Progenitor cell of endocrine pancreas (in vitro differentiated cells): ENCODE measurements at places on chromosomes 12 and 14. TPM values are rescaled to one million over a fixed set of nuclear protein-coding genes. Genes with fewer than 3 reads are reported as not detected.

Gene OR6C2
- total RNA-seq, result not detected in 2 replicates

Gene FLRT2
- 312 and 318 TPM in 2 replicates for total RNA-seq

DNA sequence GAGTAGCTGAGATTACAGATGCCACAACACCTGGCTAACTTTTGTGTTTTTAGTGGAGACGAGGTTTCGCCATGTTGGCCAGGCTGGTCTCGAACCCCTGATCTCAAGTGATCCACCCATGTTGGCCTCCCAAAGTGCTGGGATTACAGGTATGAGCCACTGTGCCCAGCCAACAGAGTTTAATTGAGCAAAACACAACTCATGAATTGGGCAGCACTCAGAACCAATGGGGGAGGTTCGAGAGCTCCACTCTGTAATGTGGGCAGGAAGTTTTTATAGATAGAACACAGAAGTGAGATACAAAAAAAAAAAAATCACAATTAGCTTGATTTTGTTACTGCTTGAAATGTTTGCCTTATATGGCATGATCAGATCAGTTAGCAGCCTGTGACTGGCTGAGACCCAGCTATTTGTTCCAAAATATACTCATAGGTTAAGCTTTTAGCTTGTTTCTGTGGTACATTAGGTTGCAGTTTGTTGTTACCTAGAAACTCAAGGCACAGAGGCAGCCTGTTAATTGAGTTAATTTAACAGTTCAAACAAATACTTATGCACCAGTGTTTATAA is 1.4 kb upstream of the P2RX2 start:
- H3K36me3 ChIP-seq, result peaks cover 1% of the 10 kb centered on the region
- no peak overlapping the region for H3K27ac ChIP-seq
- no peak for DNase-seq
- peaks cover 1% of the 10 kb centered on the region for H3K4me1 ChIP-seq

DNA sequence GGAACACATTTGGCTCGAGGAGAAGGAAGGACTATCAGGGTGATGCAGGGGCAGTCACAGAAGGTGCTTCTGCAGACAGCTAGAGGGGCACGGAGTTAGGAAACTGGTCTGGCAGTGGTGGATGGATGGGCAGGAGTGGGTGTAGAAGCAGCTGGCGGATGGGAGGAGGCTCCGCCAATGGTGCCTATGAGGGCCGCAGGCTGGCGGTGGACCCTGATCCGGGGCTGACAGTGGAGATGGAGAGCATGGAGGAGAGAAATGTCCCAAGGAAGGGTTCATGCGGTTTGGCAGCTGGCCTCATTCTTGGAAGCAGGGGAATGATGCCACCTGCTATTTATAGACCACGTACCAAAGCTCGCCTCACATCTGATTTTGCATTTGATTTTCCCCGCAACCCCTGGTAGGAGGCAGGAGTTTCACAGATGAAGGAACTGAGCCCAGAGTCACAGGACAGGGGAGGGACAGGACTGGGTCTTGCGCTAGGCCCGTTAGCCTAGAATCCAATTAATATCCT is 237.1 kb downstream of the FOXN3 start:
- no peak overlapping the region for H3K27ac ChIP-seq
- H3K36me3 ChIP-seq, result peaks cover 4% of the 10 kb centered on the region
- no peak overlapping the region for H3K4me3 ChIP-seq
- H3K27me3 ChIP-seq, result peaks cover 31% of the 10 kb centered on the region
- peaks cover 14% of the 10 kb centered on the region for H3K4me1 ChIP-seq
- DNase-seq, result no peak

Gene DTX1
- total RNA-seq, result 1.8 TPM in 2 replicates

GRCh38 chr12:25695574-25695973 is 142.5 kb upstream of the LMNTD1 start:
- no peak overlapping the region for H3K4me3 ChIP-seq
- no peak for DNase-seq
- H3K36me3 ChIP-seq, result no peaks in the 10 kb centered on the region
- H3K4me1 ChIP-seq, result peaks cover 4% of the 10 kb centered on the region
- peaks cover 2% of the 10 kb centered on the region for H3K27me3 ChIP-seq
- H3K27ac ChIP-seq, result no peak overlapping the region

Gene LIN7A
- total RNA-seq, result 7.1 and 8.2 TPM in 2 replicates

DNA sequence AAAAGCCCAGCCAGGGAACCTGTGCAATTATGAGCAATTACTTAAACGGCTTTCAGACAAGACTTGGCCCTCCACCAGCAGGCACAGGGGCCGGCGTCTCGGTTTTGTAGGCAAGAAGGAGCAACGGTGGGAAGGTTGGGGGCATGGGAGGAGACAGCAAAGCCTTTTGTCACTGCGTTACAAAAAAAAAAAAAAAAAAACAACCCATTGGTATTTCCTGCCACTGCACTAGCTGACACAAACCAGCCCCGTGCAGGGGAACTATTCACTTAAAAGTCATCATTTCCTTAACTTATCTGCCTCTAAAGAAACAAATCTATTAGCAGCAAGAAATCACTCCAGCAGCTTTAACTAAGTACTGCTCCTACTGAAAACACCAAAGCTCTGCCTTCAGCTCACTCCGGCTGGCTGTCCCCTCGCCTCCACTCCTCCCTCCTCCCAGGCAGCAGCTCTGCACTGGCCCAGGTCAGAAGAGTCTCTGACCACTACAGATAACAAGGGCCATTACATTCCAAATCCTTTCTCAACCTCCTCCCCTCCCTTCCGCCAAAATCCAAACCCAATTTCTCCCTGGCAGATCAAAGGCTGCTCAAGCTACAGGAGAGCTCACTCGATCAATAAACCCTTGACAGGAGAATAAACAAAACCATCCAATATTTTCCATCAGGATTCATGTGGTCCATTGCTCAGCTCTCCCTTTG is 105.2 kb upstream of the CDKN3 start:
- no peak overlapping the region for H3K4me3 ChIP-seq
- no peaks in the 10 kb centered on the region for H3K36me3 ChIP-seq
- DNase-seq, result peak; percentile 13
- peaks cover 36% of the 10 kb centered on the region for H3K27me3 ChIP-seq
- peak overlapping the region; percentile 1 for H3K27ac ChIP-seq
- H3K4me1 ChIP-seq, result peaks cover 11% of the 10 kb centered on the region

Gene TPPP2
- 0.84 TPM in 1 of 2 replicates, not detected in the other for total RNA-seq

- peaks cover 3% of the 10 kb centered on the region for H3K4me1 ChIP-seq
- no peak for DNase-seq
- no peak overlapping the region for H3K4me3 ChIP-seq
- H3K36me3 ChIP-seq, result no peaks in the 10 kb centered on the region
- no peaks in the 10 kb centered on the region for H3K27me3 ChIP-seq
Observed at GRCh38 chr14:100532154-100532861, 54.9 kb downstream of the BEGAIN start.

DNA sequence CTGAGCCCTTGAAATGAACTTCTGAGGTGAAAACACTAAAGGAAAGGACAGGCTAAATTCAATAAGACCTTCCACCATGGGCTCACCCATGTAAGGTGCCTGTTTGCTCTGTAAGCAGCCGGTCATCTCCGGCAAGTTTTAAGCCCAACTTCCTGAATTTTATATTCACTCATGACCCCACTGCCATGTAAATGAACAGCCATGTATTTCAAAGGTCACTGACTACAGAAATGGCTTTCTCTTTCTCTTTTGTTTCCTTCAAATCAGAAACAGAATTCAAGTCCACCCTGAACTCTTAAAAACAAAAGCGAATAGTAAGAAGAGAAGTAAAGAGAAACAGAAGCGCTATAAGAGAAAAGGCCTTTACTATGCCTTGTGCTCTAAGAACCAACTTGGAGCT is 61.7 kb upstream of the OVCH1 start:
- no peaks in the 10 kb centered on the region for H3K27me3 ChIP-seq
- peaks cover 10% of the 10 kb centered on the region for H3K36me3 ChIP-seq
- DNase-seq, result no peak
- H3K4me1 ChIP-seq, result peaks cover 5% of the 10 kb centered on the region
- no peak overlapping the region for H3K27ac ChIP-seq

DNA sequence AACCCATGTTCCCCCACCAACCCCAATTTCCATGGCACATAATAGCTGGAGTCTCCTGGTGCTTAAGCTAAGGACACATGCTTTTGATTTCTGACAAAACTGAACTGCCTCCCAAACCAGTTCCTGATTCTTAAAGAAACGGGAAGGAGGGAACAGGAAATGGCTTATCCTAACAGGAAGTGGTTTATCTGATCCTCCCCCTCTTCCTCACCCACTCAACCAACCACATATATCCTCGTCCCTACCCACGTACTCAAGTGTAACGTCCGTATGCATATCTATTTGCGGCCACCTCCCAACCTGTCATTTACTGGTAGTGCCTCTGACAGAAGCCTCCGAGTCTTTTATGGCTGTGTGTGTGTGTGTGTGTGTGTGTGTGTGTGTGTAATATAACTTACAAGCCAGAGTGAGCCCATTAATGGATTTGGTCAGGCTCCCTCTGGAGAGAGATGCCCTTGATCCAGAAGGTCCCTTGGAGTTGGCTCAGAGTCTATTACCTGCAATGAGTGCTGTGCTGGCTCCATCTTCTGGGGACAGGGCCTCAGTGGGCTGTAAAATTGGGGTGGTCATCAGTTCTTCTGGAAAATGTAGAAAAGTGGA is 7.7 kb downstream of the DAZAP2 start:
- no peak overlapping the region for H3K4me3 ChIP-seq
- peaks cover 13% of the 10 kb centered on the region for H3K36me3 ChIP-seq
- DNase-seq, result no peak

DNA sequence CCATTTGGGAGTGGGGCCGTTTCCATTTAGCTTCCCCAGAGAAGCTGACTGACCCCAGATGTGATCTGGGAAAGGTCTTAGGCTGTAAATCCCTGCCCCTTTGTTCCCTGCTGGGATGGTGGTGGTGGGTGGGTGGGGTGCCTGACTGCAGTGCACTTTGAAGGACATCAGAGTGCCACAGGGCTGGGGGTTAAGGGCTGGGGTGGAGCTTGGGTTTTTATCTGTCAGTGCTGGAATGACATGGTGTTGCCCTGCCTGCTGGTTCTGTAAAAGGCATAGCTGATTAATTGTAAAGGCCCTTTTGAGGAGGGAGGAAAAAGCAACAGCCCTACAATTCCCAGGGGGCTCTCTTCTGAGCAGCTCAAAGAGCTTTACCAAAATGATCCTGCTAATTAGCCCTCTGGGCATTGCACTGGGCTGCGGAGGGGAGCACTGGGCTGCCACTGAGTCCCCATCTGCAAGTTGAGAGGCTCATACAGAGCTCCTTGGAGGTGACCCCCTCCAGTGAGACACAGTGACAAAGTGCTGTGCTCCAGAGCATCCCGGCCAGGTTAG is 21.1 kb downstream of the PLEKHG3 start:
- no peak overlapping the region for H3K4me3 ChIP-seq
- peak overlapping the region; percentile 76 for H3K27ac ChIP-seq
- H3K27me3 ChIP-seq, result no peaks in the 10 kb centered on the region

DNA sequence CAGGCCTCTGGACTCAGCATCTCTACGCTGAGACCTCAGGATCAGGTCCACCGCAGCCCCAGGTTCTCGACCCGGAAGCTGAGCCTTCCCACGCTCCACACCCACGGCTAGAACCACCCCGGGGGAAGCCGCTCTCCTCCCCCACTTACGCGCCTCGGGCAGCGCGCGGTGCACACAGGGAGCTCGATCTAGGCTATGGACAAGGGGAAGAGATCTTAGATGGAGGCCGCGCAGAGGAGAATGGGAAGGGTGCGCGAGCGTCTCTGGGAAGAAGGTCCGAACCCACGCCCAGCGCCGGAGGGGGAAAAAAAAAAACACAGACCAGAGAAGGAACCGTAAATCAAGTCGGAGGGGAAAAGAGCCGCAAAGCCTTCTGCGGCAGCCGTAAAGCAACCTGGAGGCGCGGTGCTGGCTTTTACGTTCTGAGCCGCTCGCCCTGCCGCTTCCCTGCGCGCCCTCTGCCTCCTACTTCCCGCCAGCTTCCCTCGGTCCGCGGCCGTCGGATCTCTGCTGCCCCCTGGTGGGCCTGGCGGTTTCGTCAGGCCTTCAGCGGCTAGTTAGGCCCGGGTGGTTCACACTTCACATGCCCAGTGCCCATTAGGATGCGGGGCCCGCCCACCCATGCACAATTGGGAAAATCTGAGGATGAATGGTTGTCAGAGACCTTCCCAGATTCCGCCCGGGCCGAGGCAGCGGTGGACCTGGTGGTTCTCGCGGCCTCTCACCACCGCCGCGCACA is at the start of gene RAD52:
TSS of gene RAD52 (minus strand) at position 242 of the 739 bp plus-strand sequence. CDS start 16,636 bp downstream, outside the sequence.
- peak; percentile 100 for DNase-seq
- peak within 1 kb of the TSS; percentile 99 for H3K27ac ChIP-seq
- H3K4me1 ChIP-seq, result peaks cover 20% of the 10 kb centered on the region
- H3K36me3 ChIP-seq, result peaks cover 8% of the 10 kb centered on the region

Gene KRT3
- total RNA-seq, result not detected in 2 replicates

GRCh38 chr12:109716512-109717389 is 3.1 kb downstream of the FAM222A start:
- no peaks in the 10 kb centered on the region for H3K36me3 ChIP-seq
- peaks cover 42% of the 10 kb centered on the region for H3K27me3 ChIP-seq
- DNase-seq, result no peak

DNA sequence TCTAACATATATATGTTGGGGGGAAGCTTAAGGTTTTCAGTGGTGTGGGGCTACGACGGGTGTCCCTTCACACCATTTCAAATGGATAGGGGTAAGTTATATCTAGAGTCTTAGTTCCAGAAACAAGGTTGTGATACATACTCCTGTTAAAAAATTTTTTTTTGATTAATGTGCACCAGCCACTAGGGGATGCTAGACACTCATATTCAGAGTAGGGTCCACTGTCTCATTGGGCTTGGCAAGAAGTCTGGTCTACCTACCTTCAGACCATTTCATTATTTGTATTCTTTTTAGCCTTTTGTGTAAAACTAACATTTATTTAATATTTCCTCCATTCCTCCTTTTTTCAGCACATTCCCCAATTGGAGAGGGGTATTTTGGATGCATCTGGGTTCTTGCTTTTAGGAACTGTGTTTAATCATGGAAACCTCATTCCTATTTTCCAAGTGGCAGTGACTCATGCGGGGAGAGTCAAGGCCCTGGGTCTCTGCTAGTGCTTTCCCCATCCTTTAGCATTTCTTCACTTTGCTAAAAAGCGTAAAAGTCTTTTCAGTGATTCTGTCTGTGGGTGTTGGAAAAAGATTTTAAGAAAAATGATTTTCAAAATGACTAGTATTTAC is 33.4 kb downstream of the ANO4 start:
- no peak overlapping the region for H3K27ac ChIP-seq
- H3K36me3 ChIP-seq, result no peaks in the 10 kb centered on the region
- no peaks in the 10 kb centered on the region for H3K27me3 ChIP-seq
- no peak overlapping the region for H3K4me3 ChIP-seq
- DNase-seq, result no peak

GRCh38 chr12:122203301-122204166 is at the start of gene B3GNT4:
Gene B3GNT4 (plus strand): TSS chr12:122203709. CDS start chr12:122204619, 910 bp downstream.
- peak; percentile 42 for DNase-seq
- H3K27me3 ChIP-seq, result peaks cover 58% of the 10 kb centered on the region
- H3K27ac ChIP-seq, result no peak within 1 kb of the TSS
- no peaks in the 10 kb centered on the region for H3K4me1 ChIP-seq

Gene NPFF
- total RNA-seq, result not detected in 2 replicates

DNA sequence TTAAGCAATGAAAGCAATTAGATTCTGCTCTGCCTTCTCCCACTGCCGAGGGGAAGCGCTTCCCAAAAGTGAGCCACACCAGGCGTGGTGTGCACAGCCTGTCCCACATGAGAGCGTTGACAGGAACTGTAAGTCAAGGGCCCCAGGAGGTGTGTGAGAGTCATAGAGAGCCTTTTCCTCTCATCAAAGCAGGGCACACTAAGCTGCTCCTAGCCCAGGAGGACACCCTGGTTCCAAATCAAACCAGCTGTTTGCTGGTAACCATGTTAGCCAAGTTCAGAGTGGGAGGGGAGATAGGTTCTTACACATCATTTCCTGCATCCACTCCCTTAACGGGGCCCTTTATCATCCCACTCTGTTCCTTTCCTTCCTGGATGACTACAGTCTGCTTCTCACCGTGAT is 98.3 kb downstream of the SPTSSA start:
- H3K36me3 ChIP-seq, result no peaks in the 10 kb centered on the region
- H3K4me1 ChIP-seq, result peaks cover 7% of the 10 kb centered on the region
- H3K27me3 ChIP-seq, result peaks cover 6% of the 10 kb centered on the region
- no peak overlapping the region for H3K27ac ChIP-seq
- no peak overlapping the region for H3K4me3 ChIP-seq
- DNase-seq, result no peak
